ENCODE measurements at places on chromosomes 11 and 22. TPM values are rescaled to one million over a fixed set of nuclear protein-coding genes. Genes with fewer than 3 reads are reported as not detected.

The SDHD gene
- polyA plus RNA-seq: 96.3 TPM

The NOL12 gene
- 13.0 TPM for polyA plus RNA-seq

GRCh38 chr11:64251016-64251752 is at the start of gene PLCB3:
TSS of gene PLCB3 (plus strand) at chr11:64251530. CDS start at chr11:64251650, 120 bp downstream.
- peak within 1 kb of the TSS; percentile 14 for H3K27ac ChIP-seq
- peak; percentile 85 for DNase-seq
- H3K36me3 ChIP-seq: no peaks in the 10 kb centered on the region
- peak within 1 kb of the TSS; percentile 81 for H3K4me3 ChIP-seq
- no peaks in the 10 kb centered on the region for H3K27me3 ChIP-seq

The MS4A8 gene
- 17.9 TPM for polyA plus RNA-seq

The MS4A3 gene
- not detected for polyA plus RNA-seq

The POTEH gene
- not detected for polyA plus RNA-seq

The PRODH gene
- polyA plus RNA-seq: 1.5 TPM

DNA sequence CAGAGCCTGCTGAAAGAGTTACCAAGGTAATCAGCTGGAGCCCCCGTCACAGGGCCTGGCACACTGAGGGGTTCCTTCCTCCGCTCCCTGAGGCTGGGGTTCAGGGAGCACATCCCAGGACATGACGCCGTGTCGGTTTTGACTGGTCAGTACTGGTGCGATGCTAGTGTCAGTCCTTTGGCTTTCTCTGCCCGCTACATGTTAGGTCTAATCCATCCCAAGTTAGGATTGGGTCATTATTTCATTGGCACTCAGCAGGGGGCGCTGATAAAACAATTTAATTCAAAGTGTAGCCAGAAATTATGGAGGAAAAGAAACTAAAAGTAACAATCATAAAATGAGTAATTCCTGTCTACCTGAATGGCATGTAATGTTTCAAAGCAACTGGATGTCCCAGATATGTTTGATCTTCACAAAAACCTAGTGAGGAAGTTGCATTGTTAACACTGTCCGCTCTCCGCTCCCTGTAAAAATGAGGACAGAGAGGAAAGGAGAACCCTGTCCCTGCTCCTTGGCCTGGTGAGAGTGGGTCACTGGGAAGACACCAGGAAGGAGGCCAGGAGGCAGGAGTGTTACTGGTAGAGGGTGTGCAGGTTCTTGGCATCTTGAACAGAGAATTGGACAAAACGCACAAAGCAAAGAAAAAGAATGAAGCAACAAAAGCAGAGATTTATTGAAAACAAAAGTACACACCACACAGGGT is 27.1 kb downstream of the TSKU start:
- no peak overlapping the region for H3K4me3 ChIP-seq
- no peaks in the 10 kb centered on the region for H3K4me1 ChIP-seq
- H3K27ac ChIP-seq: no peak overlapping the region
- H3K36me3 ChIP-seq: no peaks in the 10 kb centered on the region
- no peaks in the 10 kb centered on the region for H3K27me3 ChIP-seq

GRCh38 chr11:34261820-34262219 is 96.0 kb downstream of the ABTB2 start:
- H3K4me3 ChIP-seq: no peak overlapping the region
- no peaks in the 10 kb centered on the region for H3K27me3 ChIP-seq
- DNase-seq: no peak
- H3K27ac ChIP-seq: no peak overlapping the region
- H3K4me1 ChIP-seq: no peaks in the 10 kb centered on the region
- H3K36me3 ChIP-seq: no peaks in the 10 kb centered on the region

DNA sequence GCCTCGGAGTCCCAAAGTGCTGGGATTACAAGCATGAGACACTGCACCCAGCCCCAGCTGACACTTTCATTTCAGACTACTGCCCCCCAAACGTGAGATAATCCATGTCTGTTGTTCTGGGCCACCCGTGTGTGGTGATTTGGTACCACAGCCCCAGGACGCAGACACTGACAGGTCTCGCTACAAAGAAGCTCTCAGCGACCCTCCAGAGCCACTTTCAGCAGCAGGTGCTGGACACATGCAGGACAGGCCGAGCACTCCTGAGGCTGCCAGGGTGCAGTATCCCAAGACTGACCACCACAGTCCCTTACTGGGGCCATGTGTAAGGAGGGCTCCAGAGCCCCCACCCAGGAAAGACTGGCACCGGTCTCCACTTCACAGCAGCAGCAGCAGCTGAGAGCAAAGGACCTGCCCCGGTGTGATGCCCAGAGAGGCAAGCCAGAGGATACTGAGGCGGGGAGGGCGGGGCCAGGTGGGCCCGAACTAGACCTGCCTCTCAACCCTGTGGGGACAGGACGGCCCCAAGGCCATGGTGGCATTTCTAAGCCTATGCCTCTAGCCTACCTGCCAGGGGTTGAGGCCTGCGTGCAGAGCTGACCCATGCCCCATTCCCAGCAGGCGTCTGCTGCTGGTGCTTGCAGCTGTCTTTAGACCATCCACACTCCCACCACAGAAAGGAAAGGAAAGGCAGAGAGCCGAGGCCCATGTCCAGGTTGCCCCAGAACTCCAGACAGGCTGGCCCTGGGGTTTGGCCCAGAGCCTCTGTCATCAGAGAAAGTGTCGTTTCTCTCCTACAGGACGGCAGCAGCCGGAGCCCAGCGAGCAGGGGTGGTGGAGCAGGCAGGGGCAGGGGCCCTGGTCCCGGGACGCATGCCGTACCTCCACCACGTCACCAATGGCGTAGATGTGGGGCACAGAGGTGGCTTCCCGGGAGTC is 28.0 kb upstream of the GNB1L start:
- H3K4me1 ChIP-seq: no peaks in the 10 kb centered on the region
- H3K36me3 ChIP-seq: no peaks in the 10 kb centered on the region
- H3K27me3 ChIP-seq: no peaks in the 10 kb centered on the region
- DNase-seq: peak; percentile 68
- no peak overlapping the region for H3K27ac ChIP-seq

The KRTAP5-7 gene
- polyA plus RNA-seq: not detected

GRCh38 chr11:95835768-95836488 is 45.6 kb downstream of the CEP57 start:
- no peaks in the 10 kb centered on the region for H3K27me3 ChIP-seq
- H3K36me3 ChIP-seq: no peaks in the 10 kb centered on the region
- H3K4me3 ChIP-seq: no peak overlapping the region
- H3K4me1 ChIP-seq: peaks cover 1% of the 10 kb centered on the region

- no peak overlapping the region for H3K27ac ChIP-seq
- no peak overlapping the region for H3K4me3 ChIP-seq
- no peaks in the 10 kb centered on the region for H3K36me3 ChIP-seq
- no peak for DNase-seq
- H3K27me3 ChIP-seq: no peaks in the 10 kb centered on the region
- no peaks in the 10 kb centered on the region for H3K4me1 ChIP-seq
These were observed 742.9 kb downstream of the LRRC4C start for GRCh38 chr11:40716344-40717130.

DNA sequence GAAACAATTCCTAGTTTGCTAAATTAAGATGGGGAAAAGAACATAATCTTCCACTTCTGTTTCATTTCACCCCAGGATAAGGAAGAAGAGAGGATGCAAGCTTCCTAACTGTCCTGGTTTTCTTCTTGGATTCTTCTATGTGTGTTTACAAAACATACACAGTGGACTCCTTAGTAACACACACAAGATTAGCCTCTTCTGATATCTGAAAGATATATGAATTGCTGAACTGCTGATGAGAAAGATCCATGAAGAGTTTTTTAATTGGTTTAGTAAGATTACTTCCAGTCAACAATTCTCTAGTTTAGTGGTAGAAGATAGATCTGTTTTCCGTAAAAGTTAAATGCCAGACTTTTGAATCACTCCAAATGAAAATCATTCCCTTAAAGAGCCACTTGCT is 86.8 kb downstream of the WT1 start:
- no peak overlapping the region for H3K4me3 ChIP-seq
- H3K36me3 ChIP-seq: no peaks in the 10 kb centered on the region
- no peaks in the 10 kb centered on the region for H3K27me3 ChIP-seq
- H3K4me1 ChIP-seq: no peaks in the 10 kb centered on the region
- DNase-seq: no peak

GRCh38 chr11:70473186-70473872 is 75.0 kb downstream of the CTTN start:
- no peaks in the 10 kb centered on the region for H3K4me1 ChIP-seq
- no peak overlapping the region for H3K27ac ChIP-seq
- no peak overlapping the region for H3K4me3 ChIP-seq
- DNase-seq: peak; percentile 49
- no peaks in the 10 kb centered on the region for H3K27me3 ChIP-seq
- H3K36me3 ChIP-seq: no peaks in the 10 kb centered on the region

The DGCR6 gene
- polyA plus RNA-seq: 5.8 TPM

DNA sequence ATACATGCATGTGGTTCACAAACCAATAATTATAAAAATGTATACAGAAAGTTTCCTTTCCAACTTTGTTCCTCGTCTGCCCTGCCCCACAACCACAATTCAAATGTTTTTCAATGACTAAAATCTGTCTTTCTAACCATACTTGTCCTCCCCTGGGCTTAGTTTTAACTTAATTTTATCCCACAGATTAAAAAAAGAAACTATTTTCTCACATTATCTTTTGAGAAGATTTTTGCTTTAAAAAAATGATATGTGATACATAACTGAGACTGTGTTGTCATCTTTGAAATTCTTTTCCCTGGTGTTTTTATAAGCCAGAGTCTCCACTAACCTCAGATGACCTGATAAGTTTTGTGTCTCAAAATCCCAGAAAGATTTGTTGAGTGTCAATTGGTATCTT is 79.0 kb downstream of the FDX1 start:
- no peaks in the 10 kb centered on the region for H3K36me3 ChIP-seq
- H3K27me3 ChIP-seq: no peaks in the 10 kb centered on the region
- H3K4me1 ChIP-seq: no peaks in the 10 kb centered on the region
- H3K4me3 ChIP-seq: no peak overlapping the region
- H3K27ac ChIP-seq: no peak overlapping the region

The GAB4 gene
- polyA plus RNA-seq: not detected

DNA sequence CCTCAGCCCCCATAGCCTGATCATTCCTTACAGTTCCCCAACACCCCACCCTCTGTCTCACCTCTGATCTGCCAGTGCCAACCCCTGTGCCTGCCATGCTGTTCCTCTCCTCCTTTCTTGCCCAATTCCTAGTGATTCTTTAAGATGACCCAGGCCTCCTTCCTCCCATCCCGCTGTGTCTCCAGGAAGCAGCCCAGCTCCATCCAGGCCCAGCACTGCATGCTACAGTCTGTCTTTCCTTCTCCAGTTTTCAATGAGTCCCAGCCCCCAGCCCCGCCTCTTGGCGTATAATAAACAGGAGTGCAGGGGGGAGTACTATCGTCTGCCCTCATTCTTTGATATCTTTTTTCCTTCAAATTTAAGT is 12.3 kb downstream of the LTBP3 start:
- no peak overlapping the region for H3K27ac ChIP-seq
- no peaks in the 10 kb centered on the region for H3K4me1 ChIP-seq
- H3K4me3 ChIP-seq: no peak overlapping the region
- no peak for DNase-seq

DNA sequence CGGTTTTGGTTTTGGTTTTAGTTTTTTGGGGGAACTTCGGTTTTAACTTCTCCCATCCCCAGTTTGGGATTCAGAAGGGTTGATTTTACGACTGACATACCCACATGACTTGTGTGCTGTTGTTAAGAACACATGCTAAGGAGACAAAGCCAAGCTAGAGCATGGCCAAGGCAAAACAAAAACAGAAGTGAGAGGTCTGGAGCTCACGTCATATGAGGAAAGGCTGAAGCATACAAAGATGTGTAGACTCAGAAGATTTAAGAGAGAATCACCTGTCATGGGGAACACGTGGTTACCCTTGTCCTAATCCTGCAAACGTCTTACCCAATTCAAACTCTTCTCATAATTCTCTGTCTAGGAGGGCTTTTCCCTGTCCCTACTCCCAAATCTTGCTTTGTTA is 465.0 kb downstream of the FAM181B start:
- no peaks in the 10 kb centered on the region for H3K36me3 ChIP-seq
- H3K27ac ChIP-seq: no peak overlapping the region
- DNase-seq: no peak
- H3K4me3 ChIP-seq: no peak overlapping the region

DNA sequence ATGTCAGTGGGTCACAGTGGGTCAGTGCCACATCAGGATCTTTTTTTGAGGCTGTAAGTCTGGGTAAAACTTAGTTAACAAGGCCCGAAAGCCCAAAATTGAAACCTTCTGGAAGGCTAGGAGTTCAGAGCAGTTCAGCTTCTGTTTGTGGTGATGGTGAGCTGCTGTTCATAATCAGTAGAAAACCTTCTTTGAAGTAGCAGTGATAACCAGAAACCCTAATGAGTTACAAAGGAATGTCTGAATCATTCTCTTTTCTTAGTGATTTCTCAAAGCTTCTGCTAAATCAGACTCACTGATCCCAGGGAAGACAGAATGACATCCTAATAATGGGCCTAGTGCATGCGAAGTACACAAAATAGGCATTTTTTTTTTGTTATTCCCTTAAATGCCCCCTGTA is 124.7 kb downstream of the PARVA start:
- H3K36me3 ChIP-seq: peaks cover 6% of the 10 kb centered on the region
- no peak overlapping the region for H3K27ac ChIP-seq
- no peaks in the 10 kb centered on the region for H3K4me1 ChIP-seq
- H3K27me3 ChIP-seq: no peaks in the 10 kb centered on the region

The OR52A1 gene
- polyA plus RNA-seq: not detected

The DERL3 gene
- 1.4 TPM for polyA plus RNA-seq

The CERK gene
- 20.6 TPM for polyA plus RNA-seq

- DNase-seq: no peak
- no peaks in the 10 kb centered on the region for H3K27me3 ChIP-seq
- H3K4me3 ChIP-seq: no peak overlapping the region
- peaks cover 2% of the 10 kb centered on the region for H3K36me3 ChIP-seq
These were observed 68.3 kb downstream of the C11orf58 start for GRCh38 chr11:16806791-16807190.

The OR52M1 gene
- polyA plus RNA-seq: not detected

DNA sequence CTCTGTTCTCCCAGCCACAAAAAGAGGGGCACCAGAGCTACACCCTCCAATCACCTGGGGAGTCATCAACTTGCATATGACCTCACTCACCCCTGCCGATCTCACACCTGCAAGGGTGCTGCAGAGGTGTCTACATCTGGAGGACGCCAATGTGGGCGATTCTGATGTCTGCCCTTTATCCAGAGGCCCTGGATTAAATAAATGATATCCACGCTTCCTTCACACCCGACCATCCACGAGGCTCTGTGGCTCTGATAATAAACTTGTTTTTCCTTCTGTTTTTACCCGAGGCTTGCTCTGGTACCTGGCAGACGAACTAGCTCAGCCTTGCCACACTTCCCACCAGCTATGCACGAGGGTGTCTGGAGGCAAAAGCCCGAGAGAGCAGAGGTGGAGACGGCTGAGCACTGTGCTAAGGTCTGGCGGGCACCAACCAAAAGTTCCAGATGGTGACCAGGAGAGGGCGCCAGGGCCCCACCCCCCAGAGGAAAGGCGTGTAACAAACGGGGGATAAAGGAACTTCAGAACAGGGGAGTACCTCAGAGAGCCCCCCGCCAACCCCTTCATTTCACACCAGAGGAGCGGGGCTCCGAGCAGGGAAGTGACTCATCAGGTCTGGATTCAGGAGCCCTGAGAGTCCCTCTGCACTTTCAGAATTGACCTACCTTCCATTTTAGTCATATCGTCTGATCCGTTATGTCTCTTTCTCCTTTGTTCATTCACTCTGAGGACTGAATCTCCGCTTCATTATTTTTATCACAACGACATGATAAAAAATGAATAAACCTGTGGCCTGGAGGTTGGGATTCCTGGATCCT is 13.5 kb downstream of the SCN3B start:
- no peaks in the 10 kb centered on the region for H3K36me3 ChIP-seq
- H3K4me1 ChIP-seq: no peaks in the 10 kb centered on the region
- H3K27me3 ChIP-seq: no peaks in the 10 kb centered on the region
